ENCODE measurements at places on chromosomes 13 and 19.
A peak's percentile ranks its signal among the peaks of the same experiment; 100 is the strongest.

DNA sequence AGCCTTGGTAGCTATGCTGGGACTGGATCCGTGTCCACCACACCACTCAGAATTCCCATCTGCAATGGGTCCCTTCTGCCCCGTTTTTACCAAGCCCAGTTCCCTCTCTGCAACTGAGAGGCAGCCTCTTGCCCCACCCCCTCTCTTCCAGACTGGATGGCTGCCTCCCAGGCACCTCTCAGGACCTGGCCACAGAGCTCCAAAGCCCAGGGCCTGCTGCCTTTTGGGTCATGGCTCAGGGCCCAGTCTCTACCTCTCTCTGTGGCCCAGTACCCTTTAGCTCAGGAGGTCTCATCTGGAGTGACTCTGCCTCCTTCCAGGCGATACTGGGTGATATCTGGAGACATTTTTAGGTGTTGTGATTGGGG is 10.3 kb upstream of the ZBTB7A start:
- DNase-seq = no peak

DNA sequence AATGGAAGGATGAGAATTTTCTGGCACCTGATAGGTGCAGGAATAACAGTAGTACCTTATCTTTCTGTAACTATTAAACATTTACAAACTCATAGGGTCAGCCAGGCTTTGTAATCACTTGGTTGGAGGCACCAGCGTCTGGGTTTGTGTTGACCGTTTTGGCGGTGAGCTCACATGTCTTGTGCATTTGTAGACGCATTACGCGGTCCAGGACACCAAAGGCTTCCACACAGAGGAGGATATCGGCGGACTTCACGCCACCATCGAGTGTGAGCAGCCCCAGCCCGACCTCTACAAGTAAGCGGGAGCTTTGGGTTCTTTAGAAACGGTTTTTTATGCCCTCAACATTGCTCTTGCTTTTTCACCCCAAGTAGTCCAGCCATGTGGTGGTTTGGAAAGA is 129.3 kb downstream of the ATP11A start:
- DNase-seq = no peak

DNA sequence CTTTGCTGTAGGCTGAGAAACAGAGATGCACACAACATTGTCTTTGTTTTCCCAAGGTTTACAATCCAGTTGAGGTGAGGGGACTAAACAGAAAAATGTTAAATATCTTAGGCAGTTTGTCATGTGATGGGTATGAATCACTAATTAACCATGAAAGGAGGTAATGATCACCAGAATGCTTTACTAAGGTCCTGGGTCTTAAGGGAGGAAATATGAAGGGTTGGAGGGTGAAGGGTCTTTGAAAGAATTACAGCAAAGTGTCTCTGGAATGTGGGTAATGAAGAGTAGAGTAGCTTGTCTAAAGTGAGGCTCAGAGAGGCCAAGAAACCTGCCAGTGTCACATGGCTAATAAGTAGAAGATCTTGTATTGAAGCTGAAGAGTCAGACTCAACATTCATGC is 19.0 kb downstream of the BIVM start:
- no peak for DNase-seq

DNA sequence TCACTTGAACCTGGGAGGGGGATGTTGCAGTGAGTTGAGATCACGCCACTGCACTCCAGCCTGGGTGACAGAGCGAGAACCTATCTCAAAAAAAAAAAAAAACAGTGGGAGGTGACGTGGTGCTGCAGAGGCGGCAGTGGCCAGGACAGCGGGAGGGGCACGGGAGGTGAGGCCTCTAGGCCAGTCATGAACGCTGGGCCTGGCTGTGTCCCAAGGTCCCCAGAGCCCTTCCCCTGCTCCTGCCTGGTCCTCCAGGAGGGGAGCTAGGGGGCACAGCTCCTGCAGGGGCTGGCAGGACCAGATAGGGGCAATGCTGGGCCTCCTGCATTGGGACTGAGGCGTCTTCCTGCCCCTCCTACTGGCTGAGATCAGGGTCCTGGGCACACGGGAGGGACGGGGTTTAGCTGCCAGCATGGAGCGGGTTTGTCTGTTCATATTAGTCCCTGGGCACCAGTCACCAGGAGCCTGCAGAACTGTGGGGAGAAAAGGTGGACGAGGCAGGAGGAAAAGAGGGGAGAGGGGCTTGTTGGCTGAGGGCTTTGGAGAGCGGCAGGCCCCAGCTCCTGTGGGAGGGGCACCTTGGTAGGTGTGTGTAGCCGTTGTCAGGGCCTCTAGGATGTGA is 4.5 kb downstream of the MAP2K7 start:
- no peak for DNase-seq

DNA sequence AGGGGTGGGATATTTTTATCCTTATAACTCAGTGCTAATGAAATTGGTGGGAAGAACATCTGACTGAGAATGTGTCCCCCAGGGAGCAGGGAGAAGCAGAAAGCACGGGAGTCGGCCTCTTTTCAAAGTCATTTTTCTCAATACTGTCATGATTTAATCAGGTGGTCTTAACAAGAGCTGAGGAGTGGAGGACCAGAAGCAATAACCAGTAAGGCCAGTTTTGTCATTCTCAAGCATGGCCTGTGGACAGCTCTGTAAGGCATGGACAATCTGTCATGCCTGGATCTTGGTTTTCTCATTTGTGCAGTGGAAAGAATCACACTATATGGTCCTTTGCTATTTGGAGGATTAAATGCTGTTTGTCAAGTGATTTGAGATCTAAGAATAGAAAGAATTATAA is 99.7 kb downstream of the TNFSF11 start:
- no peak for DNase-seq

DNA sequence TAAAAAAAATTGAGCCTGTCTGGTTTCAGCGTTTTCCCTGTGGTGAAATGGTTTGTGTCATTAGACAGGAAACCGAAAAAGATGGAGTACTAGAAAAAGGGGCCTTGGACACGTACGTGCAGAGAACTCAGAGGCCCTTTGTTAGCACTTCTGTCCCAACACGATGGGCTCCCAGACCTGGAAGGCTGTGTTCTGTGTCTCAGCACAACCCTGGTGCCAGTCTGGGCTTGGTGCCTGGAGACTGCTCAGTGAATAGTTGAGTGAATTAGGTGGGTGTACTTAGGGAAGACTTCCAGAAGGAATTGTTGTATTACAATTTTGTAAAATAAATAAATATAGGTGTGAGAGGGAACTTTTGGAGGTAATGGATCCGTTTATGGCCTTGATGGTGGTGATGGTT is 8.7 kb downstream of the ZNF71 start:
- no peak for DNase-seq

- peak; percentile 60 for DNase-seq
Observed at GRCh38 chr19:50362656-50363424, 2.6 kb downstream of the NAPSA start.

- peak; percentile 55 for DNase-seq
Observed at GRCh38 chr19:49570997-49571676, 9.2 kb downstream of the NOSIP start.

- no peak for DNase-seq
Observed at GRCh38 chr13:41864658-41865057, 96.3 kb downstream of the VWA8 start.

- no peak for DNase-seq
Observed at GRCh38 chr19:19105365-19106055, 32.8 kb downstream of the TMEM161A start.

GRCh38 chr13:44263751-44264620 is 109.6 kb upstream of the SERP2 start:
- no peak for DNase-seq

GRCh38 chr13:98509271-98510155 is 67.4 kb downstream of the STK24 start:
- DNase-seq = peak; percentile 78

GRCh38 chr13:90800082-90800746 is 547.3 kb upstream of the MIR17HG start:
- DNase-seq = no peak

DNA sequence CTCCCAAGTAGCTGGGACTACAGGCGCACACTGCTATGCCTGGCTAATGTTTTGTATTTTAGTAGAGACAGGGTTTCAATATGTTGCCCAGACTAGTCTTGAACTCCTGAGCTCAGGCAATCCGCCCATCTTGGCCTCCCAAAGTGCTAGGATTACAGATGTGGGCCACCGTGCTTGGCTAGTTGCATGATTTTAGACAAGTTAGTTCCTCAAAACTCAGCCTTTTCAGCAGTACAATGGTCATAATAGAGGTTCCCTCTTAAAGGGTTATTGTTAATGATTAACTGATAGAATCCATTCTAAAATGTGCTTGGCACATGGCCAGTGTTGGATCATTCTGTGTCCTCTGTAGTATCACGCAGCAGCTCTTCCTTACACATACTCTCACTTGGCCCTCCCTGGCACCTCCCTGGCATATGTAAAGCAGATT is 19.5 kb upstream of the IFT88 start:
- DNase-seq = no peak

GRCh38 chr13:45851171-45851921 is at the start of gene SIAH3:
Gene SIAH3, minus strand, starts transcription at chr13:45851753. Its CDS starts 124 bp downstream, at chr13:45851629.
- no peak for DNase-seq

DNA sequence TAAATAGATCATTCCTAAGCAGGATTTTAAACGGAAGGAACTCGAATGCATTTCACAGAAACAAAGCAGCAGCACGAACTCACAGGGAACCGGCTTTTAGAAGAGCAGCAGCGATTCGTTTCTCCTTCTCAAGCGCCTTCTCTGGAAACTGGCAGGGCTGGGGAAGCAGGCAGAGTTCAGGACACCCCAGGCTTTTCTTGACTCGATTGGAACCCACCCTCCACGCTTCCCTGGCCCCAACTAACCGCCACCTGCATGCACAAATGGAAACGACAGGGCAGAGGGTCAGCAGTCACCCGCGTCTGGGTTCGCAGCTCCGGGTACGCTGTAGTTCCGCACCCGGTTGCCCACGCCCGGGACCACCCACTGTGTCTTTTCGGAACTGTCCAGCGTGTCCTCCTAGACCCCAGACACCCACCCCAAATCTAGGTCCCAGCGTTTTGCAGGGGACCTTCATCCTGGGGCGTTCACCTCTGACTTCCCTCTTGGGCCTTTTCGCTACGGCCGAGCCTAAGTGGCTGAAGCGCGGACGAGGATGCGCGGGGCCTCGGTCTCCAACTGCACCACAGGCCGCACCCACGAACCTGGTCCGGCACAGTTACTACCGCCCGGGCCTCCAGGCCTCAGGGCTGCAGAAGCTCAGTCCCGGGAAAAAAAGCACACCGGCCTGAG is 500 bp downstream of the ZFP30 start:
- DNase-seq = peak; percentile 4

DNA sequence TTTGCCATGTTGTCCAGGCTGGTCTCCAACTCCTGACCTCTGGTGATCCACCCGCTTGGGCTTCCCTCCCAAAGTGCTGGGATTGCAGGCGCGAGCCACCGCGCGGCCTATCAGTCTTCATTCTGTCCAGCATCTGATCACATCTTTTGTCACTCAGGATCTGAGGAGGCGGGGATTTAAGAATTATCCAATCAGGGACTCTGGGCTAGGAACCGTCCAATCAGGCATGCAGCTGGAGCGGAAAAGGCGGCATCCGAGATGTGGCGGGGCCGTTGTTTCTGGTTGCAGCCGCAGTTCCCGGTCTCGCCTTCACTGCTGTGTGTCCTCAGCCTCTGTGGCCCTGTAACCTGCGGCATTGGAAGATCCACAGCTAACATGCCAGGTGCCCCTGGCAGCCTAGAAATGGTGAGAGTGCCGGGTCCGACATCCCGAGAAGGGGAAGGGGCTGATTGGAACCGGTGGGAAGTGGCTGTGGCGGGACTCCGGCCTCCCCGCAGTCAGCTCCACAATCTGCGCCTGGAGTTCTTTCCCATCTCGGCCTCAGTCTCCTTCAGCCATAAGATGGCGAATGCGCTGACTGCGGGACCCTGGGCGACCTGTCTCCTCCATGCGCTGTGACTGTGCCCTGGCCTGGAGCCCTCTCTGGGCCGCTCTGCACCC is at the start of gene ZNF729:
ZNF729 (plus strand) TSS at position 291 of the 660 bp plus-strand sequence; CDS start at position 376, 85 bp downstream.
- DNase-seq = no peak

- DNase-seq = no peak
Observed at GRCh38 chr19:55621205-55621672, 3.1 kb downstream of the ZNF784 start.

DNA sequence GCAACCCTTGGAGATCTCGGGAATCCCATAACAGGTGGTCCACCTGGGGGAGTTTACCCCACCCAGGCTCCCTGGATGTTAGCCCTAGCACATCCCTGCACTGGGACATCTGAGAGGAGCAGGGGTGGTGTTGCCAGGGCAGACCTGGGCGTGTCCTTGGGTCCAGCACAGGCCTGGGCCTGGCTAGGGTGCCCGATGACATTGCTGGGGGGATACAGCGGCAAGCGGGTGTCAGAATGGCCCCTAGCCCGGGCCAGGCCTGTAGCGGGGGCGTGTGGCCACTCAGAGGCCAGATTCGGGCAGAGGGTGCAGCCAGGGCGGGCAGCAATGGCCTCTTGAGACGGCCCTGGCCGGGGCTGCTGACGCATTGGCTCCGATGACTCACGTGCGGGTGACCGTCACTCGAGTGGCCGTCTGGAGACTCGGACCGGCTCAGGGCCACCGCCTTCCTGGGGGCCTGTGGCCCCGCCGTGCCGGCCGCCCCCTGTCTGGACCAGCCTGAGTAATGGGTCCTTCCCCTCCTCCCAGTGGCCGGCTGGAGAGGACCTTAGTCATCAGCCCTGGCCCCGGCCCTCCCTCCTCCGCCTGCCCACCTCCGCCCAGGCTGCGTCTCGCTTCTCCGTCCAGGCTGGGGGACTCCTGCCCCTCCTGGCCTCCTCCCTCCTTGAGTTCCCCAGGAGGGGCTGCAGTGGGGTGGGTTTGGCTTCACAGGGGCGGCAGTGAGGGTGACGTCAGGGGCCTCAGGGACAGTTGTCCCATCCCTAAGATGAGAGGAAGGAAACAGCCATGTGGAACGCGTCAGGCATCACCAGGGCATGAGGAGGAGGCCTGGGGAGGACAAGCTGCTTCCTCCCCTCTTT is 23.2 kb upstream of the CRTC1 start:
- DNase-seq = no peak

GRCh38 chr13:20105161-20105689 is 55.6 kb downstream of the GJA3 start:
- no peak for DNase-seq

DNA sequence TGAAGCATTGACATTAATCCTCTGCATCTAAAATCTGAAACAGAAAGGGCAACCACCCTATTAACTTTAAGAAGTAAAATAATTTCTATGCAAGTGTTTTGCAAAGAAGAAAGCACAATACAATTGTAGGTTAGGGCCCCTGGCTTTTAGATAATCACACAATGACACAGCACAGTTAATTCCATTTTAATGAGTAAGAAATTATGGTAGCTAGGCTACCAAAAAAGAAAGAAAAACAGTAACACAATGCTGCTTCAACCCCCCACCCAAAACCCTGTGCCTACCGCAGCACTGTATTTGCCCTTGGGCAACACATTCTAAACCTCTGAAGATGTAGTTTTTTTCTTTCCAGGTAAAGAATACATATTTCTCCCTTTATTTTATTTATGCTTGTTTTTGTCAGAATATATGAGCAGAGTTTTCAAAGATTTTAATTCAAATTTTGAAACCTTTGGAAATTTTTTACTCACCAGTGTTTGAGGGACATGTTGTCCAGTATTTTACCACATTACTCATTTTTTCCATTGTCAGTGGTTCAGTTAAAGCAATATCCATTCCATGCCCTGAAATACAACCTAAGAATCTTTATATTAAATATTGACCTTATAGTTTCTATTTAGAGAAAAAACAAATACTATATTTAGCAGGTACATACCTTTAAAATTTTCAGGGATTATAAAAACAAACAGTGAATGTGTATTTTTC is 21.1 kb downstream of the SOHLH2 start:
- no peak for DNase-seq
